Hepatic stellate cell (primary cell): ENCODE measurements at places on chromosomes 7 and 10.

- DNase-seq, result no peak
Observed at GRCh38 chr7:22485189-22485588, 14.8 kb downstream of the STEAP1B start.

GRCh38 chr7:76077435-76077834, 29.5 kb downstream of the MDH2 start:
- DNase-seq, result no peak

DNA sequence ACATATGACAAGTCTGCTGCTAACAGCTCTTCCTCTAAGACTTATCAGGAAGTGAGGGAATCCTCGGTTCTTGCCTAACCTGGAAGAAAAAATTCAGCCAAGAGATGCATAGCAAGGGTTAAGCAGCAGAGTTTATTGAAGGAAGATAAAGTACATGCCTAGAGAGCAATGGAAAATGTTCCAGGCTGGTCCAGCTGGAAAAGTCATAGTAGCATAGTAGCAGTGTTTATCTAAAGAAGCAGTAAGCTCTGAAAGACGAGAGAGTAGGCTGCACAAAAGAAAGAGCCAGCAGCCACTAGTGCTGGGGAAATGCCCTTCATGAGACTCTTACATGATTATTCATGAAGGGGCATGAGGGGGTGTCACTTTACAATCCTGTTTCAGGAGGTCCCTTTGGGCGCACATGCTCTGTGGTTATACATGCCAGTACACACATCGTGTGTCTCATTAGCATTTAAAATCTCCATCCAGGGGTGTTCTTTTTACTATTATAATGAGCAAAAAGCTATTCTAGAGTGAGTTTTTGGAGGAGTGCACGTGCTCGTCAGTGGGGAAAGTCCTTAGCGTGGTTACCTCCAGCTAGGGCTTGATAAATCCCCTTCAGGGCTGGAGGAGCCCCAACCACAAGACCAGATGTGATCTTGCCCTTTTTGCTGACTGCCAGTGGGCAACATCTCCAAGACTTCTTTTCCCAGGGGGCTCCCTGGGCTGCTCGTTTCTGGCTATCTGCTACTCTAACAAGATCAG, 716.1 kb downstream of the PARD3 start:
- DNase-seq, result no peak

- DNase-seq, result no peak
Observed at GRCh38 chr7:12102527-12102926, 108.6 kb upstream of the TMEM106B start.

GRCh38 chr7:143973870-143974416, 19.3 kb downstream of the OR2F1 start:
- no peak for DNase-seq

DNA sequence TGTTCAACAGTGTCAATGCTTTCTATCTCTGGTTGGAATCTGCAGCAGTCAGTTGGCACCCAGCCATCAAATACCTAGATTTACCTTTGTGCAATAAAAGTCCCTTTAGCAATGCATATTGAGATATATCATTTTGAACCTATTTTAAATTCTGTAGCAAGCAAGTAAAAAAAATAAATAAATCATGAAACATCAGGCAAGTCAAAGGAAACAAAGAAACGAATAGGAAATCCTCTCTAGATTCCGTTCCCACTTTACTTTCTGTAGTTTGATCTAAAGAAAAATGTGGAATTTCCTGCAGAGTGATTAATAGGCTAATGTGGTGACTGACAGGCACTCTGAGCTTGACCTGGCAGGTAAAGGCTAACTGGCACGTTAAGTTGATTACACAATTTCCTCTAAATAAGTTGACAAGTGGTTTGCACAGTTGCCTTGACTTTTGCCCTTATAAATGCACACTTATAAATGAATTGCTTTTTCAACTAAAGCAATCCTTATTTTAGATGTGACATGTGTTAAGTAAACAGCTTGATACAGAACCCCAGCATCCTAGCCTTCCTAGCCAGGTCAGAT, 208.1 kb upstream of the TCF7L2 start:
- no peak for DNase-seq
